ENCODE measurements at places on chromosomes 1 and 21.

GRCh38 chr1:210557426-210558077 lies 228.8 kb downstream of the HHAT start:
- DNase-seq = no peak

- DNase-seq = no peak
Measured at GRCh38 chr21:14675774-14676530, 129.8 kb upstream of the SAMSN1 start.

- no peak for DNase-seq
Measured at GRCh38 chr1:3393987-3394920, 60.2 kb upstream of the ARHGEF16 start.

DNA sequence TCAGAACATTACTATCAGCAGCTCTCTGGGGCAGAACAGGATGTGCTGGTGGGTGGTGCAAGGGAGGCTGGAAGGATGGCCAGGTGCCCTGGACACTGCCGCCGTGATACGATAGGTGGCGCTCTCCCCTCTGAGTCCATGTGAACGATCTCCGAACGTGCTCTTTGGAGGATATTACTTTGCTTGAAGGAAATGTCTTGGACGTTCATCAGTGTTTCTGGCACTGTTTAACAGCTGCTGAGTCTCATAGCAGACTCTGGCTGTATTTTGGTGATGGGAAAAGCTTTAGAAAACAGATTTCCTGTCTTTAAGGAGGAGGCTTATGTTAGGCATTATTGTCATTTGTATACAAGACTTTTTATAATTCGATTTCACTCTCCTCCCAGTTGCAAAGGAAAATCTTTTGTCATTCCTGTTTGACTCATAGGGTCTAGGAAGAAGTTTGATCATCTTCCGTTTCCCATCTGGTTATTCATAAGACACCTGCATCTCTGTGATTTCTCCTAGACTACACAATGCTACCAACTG lies 386.2 kb upstream of the ADGRL2 start:
- DNase-seq = no peak

GRCh38 chr1:18734001-18734400 lies 103.4 kb downstream of the PAX7 start:
- DNase-seq = no peak

- DNase-seq = no peak
Measured at GRCh38 chr1:8165595-8166360, 139.7 kb upstream of the ERRFI1 start.

- DNase-seq = no peak
Measured at GRCh38 chr1:12771186-12771585, 2.4 kb upstream of the PRAMEF12 start.

- DNase-seq = no peak
Measured at GRCh38 chr1:235567812-235568503, 63.7 kb upstream of the B3GALNT2 start.

DNA sequence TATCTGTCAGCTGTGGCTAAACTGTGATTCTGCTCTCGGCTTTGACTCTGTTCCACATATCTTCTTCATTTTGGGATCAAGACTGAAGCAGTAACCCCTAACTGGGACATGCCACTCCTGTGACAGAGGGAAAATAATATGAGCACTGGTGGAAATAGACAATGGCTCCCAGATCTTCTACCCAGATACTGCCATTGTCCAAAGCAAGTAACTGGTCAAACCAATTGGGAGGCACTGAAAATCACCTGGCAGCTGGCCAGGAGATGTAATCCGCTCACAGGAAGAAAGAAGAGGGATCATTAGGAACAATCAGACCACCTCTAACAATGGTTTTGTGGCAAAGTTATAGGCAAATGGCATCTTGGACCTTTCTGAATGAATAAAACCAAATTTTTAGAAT lies 10.7 kb downstream of the SNX7 start:
- no peak for DNase-seq

DNA sequence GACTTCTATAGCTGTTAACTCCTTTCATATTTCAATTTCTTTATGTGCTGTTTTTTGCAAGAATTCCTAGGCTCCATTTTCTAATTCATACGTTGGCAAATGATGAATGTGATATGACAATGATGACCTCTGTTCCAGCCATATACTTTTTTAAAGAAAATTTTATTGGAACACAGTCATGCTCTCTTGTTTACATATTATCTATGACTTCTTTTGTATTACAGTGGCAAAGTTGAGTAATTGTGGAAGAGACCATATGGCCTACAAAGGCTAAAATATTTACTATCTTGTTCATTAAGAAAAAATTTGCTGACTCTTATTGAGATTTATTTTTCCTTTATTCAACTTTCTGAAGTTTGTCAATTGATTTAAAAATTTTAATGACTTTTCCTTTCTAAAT lies 7.1 kb downstream of the IFI44L start:
- DNase-seq = no peak

DNA sequence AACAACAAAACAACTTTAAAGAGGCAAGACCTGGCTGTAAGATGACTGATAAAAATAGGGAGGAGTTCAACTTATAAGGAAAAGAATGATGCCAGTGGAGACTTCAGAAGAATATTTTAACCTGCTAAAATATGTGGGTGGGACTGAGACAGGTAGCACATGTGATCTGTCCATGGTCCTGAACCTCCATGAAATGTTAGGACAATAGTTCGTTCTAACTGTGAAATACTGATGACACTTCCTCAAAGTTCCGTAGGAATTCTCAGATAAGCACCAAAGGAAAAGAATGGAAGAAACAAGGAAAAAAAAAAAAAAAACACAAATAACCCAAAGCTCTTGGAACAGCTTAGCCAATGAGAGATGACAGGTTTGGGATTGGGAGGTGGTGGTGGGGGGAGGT lies 44.7 kb downstream of the CDC42BPA start:
- DNase-seq = no peak

All from stimulated activated CD8-positive, alpha-beta memory T cell treated with anti-CD3 and anti-CD28 coated beads, Interleukin-7, amount 100 ng/mL, for 48 hours (primary cell).